ENCODE measurements at places on chromosomes 2 and 18.
A peak's percentile ranks its signal among the peaks of the same experiment; 100 is the strongest.

- no peak for DNase-seq
Measured at GRCh38 chr2:25692143-25692542, 18.8 kb upstream of the DTNB start.

DNA sequence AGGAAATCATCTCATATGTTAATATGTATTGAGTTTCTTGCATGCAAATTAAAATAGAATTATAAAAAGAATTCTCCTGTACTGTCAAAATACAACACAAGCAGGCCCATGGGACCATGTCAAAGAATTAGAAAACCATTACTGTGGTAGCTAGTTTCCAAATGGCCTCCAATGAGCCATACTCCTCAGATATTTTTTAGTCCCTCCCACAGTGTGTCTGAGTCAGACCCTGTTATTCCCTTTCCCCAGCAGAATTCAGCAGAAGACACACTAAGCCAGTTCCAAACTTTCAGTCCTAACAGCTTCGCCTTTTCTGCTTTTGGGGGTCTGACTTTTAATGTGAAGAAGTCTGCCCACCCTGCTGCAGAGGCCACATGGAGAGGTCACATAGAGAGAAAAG is 86.7 kb downstream of the FIGN start:
- DNase-seq = no peak

DNA sequence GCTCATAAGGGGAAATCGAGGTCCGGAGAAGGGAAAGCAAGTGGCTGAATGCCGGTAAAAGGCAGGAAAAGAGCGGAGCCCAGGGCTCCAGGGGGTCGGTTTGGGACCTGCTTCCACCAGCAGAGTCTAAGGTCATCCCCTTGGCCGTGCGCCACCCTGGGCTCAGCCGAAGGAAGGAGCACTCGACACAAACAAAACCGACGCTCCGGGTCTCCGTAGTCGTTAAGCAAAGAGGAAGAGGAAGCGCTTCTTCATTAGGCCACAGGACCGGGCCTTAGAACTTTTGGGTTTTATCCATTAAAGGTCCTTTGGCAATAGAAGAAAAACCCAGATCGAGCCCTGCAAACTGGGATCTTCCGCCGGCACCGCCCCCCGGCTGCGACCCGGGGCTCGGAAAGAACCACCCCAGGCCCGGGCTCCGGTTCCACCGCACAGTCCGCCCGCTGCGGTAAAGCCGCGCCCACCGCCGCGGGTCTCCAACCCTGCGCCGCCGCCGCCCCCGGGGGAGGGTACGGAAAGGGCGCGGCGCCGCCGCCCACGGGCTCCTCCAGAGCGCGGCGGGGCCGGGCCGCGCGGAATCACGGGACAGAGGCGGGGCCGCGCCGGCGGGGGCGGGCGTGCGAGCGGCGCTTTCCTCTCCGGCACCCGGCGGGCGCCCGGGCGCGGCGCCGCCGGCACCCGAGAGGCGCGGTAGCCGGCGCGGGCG is at the start of gene TTL:
Gene TTL, plus strand, starts transcription at position 629 of the 706 bp plus-strand sequence. CDS start 189 bp downstream, outside the sequence.
- DNase-seq = peak; percentile 88

DNA sequence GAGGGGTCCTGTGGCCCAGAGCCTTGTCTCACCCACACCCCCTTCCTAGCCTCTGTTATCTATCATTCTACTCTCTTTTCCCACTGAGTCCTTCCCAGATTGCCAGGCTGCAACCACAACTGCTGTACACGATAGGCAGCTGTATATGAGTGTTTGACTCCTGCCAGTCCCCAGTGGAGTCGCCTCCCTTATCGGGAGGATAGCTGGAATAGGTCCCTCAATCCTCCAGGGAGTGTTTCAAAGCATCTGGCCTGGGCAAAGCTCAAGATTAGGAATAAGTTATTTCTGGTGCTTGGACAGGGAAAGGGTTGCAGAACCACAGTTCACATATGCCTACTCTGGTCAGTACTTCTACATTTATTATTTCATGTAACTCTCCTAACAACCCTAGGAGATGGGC is 4.8 kb downstream of the MSGN1 start:
- DNase-seq = no peak

- DNase-seq = no peak
Measured at GRCh38 chr18:21868770-21869169, 128.2 kb downstream of the MIB1 start.

DNA sequence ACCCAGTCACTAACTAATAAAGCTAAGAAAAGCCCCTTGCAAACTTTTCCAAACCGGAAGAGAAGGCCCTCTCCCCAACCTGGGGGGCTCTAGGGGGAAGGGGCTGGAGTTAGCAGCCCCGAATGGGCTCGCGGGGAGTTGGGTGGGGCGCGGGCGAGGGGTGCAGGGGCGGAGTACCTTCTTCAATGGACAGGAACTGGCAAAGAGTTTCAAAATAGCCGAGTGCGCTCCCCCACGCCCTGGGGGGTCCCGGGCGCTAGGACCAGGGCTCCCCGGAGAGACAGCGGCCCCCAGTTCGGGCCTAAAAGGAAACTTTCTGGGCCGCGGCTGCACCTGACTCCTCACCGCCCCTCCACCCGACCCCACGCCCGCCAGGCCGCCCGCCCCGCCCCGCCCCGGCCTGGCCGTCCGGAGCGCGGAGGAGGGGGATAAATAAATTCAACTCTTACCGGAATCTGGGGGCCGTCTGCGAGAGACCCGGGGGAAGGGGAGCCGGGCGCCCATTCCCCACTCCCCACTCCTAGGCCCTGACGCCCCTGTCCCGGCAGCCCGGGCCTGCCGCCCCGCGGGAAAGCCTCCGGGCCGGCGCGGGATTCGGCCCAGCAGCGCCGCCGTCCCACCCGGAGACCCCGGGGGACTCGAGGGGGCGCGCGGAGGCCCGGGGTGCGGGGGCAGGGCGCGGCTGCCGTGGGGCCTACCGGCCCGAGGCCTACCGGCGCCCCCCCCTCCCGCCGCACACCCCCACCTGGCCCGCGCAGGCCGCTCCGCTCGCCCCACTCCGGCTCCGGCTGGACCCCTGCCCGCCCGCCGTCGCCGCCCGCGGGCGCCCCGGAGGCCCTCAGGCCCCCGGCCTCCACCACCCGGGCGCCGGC is 868 bp downstream of the INO80D start:
- DNase-seq = peak; percentile 56

GRCh38 chr2:213104903-213105202 is 46.6 kb downstream of the IKZF2 start:
- no peak for DNase-seq

- no peak for DNase-seq
Measured at GRCh38 chr2:85854166-85854509, 34.7 kb downstream of the ST3GAL5 start.

DNA sequence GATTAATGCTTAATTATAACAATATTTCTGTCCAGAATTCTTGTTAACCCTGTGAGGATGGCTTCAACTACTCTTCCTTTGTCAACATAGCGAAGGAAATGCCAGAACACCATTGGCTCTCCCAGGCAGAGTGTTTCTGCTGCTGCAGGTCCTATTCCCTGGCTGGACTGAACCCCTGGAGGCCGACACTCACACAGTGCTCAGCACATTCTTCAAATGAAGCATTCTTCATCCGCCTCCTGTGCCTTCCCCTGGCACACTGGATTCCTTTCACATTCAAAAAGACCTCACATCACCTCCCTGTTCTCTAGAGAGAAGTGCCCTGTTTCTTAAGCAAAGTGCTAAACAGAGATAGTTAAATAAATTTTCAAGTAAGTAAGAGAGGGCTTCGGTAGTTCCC is 187.3 kb upstream of the MSH6 start:
- DNase-seq = no peak

GRCh38 chr2:216635701-216636550 is 2.7 kb downstream of the IGFBP2 start:
- no peak for DNase-seq

DNA sequence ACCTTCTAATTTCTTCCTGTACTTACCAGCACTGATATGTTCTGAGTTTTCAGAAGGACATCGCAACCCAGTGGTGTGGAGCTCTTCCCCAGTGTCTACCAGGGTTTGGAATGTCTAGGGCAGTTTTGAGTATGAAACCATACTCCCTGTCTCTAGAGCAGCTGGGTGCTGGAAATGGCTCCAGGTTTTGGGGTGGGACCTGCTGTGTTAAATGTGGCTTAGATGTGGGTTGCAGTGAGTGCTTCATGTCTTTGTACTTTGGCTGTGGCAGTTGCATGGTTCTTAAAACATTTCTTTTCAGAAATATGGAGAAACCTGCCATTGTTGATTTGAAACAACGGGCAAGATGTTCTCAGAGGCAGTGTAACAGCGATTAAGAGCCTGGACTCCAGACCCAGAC is 48.5 kb downstream of the ACSL3 start:
- no peak for DNase-seq

DNA sequence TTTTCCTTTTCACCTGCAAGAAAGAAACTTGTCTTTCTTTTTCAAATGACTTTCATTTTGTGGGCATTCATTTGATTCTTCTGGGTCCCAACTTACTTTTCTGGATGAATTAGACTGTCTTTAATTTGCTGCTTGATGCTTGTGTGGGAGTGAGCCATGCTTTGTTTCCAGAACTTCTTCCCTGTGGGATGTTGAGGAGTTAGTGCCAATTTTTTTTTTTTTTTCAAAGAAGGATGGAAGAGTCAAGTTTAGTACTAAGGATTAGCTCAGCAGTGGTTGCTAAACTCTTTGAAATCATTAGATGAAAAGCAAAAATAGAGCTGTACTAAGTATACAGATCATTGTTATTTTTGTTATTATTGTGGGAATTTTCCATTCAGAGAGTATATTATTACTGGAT is 17.2 kb upstream of the KCTD1 start:
- no peak for DNase-seq

GRCh38 chr2:120552079-120552478 is 183.6 kb upstream of the GLI2 start:
- DNase-seq = no peak

Data from C1 segment of cervical spinal cord (tissue), 14 donors.